ENCODE measurements at places on chromosomes 2 and 18.

- no peak for DNase-seq
These were observed 182.0 kb upstream of the SP5 start for GRCh38 chr2:170533156-170533555.

DNA sequence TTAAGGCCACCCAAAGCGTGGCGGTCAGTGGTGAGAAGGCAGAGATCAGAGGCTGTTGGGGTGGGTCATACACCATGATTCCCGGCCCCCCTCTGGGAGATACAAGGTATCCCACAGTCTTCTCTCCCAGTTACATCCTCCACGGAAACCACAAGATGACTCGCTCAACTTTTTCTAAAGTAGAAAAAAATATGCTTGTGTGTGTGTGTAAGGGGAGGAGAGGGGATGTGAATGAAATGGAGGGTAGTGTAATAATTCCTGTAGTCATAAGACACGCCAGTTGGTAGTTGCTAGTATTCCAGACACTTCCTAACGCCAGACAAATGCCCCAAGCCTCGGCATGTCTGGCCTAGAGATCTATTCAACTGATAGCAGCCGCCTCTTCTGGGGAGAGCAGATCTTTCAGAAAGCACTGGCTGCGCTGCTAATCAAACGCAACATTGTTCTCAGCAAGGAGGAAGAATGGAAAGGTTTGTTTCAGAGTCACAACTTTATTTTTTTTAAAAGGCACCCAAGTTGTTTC, 143.5 kb downstream of the TGIF1 start:
- peak; percentile 93 for DNase-seq

DNA sequence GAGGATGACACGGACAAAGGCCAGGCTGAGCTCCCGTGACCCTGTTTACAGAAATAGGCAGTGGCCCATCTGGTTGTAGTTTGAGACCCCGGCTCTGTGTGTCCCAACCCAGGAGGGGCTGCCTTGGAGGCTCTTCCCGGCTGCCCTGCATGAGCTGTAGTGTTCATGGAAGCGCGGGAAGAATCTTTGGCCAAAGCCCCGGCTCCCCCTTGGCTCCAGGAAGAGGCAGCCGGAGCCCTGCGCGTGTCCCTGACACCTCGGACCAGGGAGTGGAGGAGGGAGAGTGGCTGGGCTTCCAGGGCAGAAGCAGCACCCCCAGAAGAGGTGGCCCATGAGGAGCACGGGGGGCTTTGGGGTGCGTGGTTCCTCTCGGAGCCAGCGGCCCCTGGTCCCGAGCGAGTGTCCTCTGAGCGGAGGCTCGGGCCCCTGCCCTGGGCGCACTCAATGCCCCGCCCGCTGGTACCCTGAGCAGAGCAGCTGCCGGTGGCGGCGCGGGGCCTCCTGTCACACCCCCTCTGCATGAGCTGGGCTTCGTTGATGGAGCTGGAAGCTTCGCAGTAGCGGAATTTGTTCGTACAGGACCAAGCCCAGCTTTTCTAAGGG, 21.7 kb downstream of the GPR35 start:
- DNase-seq = no peak

DNA sequence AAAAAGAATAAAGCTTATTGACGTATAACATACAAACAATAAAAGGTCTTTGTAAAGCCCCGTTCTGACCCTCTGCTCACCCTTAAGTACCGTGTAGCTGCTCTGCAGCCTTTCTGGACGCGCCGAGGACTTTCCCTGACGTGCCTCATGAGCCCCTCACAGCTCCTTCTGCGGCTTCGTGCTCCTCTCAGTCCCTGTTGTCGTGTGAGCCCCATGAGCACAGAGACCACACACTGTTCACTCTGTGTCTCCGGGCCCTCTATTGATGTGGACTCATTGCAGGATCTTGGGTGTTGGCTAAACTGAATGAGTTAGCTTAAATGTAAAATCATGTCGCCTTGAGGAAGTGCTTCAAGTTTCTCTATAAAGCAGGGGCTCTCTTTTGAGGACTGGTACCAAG, 43.6 kb upstream of the INHBB start:
- no peak for DNase-seq
